GM23338 (cell line): ENCODE measurements at places on chromosomes 1 and 21.

DNA sequence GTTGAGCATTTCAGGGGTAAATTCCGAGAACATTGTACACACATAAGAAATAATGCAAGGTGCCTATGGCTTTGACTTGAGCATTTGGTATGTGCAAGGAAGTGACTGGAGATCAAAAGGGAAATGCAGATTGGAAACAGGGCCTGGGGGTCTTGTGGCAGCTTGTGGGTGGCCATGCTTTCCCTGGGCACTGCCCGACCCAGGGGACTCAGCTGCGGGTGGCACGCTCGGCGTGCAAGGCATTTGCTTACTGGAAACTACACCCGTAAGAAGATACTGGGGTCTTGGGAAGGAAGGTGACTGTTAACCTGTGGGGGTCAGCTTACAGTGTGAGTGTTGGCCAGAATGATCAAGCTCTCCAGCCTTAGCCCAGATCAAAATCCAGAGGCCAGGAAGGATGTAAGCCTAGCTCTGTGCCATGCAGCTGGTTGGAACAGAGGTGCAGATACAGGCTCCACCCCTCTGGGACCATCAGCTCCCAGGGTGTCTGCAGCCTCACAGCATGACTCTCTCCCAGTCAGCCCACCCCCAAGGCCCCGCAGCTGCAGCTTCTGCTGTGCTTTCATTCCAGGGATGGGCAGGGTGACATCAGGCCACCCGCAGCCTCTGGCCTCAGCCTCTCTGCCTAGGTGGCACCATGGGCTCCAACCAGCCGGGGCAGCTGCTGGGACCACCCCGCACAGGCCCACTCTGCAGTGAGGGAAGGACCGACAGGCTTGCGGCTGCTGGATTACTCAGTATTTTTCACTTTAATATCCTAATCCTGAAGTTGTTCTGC lies 55.1 kb downstream of the KIF26B start:
- no peak for DNase-seq

DNA sequence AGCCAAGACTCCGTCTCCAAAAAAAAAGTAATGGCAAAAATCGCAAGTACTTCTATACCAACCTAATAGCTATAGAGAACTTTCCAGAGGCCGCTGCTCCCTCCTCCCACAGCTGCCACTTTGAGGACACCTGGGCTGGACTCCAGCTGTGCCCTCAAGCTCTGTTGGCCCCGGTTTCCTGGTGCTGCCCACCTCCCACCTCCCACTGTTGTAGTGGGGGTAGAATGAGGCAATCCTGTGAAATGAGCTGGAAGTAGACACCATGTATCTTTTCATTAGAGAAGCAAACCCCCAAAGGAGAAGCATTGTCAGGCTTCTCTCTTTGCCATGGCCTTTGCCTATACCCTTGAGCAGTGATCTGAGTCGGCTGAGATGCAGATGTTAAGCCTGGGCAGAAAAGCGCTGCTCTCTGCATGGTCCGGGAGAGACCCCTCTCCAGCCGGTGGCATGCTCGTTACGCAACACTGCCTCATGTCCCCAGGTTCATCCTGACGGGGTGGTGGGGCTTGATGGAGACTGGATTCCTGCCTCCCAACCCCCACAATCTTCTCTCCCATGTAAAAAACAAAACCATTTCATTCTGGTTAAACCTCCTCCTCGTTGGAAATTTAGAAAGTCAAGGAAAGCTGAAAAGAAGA lies 39.7 kb downstream of the SIM2 start:
- no peak for DNase-seq

DNA sequence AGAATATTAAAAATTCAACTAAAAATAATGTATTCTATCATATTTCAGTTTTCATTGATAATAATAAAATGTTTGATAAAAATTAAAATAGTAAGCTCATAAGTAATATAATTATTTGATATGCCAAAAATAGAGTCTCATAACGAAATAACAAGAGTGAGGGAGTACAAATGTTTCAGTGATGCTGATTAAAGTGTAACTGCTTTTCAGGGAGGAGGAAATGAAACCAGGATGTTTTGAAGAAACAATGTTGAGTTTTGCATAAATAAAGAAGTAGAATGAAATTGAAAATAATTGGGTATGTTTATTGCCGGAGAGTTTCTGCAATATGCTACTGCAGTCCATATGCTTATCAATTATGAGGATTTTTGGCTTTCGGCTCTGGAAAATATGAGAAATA lies 1159.8 kb upstream of the ADGRL2 start:
- no peak for DNase-seq

DNA sequence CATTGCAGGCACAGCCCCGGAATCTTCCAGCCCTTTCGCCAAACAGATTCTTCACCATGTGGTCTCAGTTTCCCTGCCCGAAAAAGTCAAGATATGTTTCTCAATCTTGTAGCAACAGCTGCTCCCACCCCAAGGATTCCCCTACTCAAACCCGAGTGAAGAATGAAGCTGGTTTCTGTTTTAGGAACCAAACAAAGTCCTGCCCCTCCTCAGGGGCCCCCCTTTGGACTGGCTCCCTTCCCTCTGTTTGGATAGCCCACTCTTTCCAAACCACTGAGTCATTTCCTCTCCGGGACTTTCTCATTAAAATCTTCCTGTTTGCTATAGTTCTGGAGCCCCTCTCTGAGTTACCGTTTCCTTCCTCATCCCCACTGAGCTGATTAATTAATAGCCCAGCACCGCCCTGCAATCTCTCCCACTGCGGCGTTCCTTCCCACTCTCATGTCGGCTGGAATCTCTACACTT lies 100.9 kb downstream of the TSEN15 start:
- no peak for DNase-seq

DNA sequence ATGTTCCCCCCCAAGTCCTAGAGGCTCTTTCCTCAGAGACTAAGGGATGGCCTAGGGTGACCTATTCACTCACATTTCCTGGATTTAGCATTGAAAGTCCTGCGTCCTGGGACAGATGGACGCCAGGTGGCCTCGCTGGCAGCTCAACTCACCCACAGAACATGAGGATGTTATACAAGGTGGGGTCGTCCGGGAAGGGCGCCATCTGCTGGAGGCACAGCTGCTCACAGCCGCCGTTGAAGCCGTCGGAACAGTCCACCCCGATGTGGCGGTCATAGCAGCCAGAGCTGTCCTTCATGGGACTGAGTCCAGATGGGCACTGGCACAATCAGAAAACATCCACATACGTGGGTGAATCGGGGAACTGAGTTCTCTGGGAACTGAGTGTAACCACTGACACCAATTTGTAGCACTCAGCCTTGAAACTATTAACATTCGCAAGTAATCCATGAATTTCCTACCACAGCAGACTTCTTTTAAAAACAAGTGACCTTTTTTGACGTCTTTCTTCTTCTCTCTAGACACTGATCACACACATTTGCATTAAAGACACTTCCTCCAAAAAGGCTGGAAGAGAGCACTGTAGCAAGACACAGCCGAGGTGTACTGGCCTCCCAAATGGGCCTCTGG lies 215.4 kb downstream of the ASTN1 start:
- DNase-seq: peak; percentile 91

GRCh38 chr1:93593854-93594602 lies 87.6 kb downstream of the BCAR3 start:
- no peak for DNase-seq

- no peak for DNase-seq
Measured at GRCh38 chr1:28899267-28899666, 15.1 kb upstream of the EPB41 start.

DNA sequence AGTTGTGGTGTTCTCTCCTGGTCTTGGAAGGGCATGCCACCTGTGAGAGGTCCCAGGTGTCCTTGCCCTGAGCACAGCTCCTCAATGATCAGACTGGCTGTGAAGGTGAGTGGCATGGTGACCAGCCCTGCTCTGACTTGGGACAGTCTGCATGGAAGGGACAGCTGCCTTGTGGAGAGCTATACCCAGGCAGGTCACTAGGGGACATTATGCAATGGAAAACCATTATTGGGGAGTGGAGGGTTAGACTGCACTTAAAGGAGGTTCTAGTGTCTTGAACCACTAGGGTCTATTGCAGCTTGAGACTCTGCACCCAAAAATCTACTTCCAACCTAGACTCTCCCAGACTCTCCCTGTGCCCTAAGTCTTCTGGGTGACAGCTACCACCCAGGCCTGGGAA lies 24.8 kb downstream of the FAM78B start:
- no peak for DNase-seq

DNA sequence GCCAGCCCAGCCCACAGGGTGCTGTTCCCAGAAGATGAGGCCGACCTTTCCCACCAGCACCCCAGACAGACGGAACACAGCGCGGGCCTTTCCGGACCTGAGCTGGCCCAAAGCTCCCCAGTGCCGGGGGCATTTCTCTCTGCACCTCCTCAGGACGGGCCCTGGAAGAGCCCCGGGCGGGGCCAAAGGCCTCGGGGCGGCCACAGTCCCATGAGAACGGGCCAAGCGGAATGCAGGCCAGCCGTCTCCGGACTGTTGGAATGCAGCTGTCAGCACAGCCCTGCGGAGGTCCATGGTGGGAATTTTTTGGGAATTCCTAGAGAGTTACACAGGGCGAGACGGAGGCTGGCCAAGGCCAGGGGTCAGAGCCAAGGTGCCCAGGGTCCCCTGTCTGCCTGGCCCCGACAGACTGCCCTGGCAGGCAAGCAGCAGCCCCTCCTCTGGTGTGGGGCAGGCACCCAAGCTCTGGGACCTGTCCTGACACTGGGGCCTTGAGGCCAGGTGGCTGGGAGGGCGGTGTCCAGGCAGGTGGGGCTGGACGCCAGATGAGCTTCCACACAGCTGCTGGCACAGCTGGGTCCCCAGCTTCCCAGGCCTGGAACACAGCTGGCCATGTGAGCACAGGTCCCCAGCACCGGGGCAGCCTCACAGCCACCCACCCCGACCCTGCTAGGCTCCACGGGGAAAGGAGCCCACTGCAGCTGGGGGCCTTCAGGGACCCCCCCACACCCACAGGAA lies 63.0 kb downstream of the MEGF6 start:
- DNase-seq: no peak

DNA sequence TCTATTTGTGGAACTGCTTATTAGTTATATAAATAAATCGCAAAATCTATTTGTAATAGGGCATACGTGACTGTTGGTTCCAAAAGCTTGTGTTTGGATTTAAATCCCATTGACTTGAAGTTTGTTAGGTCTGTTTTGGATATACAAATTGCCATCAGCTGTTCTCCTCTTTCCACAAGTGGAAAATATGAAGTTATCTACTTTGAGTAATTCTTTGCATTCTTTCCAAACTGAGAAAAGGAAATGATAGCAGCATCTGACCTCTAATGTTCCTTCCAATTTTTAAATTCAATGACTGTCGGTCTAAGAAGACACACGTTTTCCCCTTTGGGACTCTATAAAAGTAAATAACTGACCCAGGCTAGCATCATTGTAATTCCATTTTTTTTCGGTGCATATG lies 165.7 kb upstream of the SGIP1 start:
- DNase-seq: no peak

GRCh38 chr1:41790351-41790750 lies 128.4 kb downstream of the HIVEP3 start:
- DNase-seq: no peak

GRCh38 chr1:203898458-203899352 lies 37.3 kb downstream of the SNRPE start:
- no peak for DNase-seq

DNA sequence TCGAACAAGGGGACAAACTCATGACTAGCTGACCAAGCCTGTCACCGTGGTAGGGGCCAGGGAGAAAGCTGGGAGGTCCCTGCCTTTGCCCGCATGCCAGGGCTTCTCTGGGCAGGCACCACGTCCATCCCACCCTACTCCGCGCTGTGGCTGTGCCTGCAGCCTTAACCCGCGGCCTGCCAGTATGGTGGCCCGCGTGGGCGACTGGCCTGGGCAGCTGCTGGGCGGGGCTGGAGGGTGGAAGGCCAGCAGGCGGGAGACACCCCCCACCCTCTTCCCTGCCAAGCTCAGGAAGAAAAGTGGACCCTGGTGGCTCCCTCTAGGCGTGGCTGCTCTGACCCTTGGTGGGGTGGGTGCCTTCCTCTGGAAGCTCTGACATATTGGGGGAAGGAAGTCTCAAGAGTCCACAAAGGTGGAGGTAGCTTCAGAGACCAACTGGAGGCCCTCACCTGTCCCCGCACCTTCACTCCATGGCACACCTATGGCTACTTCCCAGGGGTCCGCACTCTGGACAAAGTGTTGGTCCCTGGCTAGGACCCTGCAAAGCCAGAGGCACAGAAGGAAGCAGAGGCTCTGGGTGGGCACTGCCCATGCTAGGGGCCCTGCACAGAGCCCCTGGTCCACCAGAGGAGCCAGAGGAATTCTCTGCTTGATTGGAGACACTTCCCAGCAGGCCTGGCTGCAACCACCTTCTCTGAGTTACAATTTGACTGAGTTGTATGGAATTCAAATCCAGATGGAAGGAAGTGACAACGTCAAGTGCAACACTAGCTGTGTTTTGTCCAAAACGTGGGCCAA lies 3.3 kb upstream of the SKI start:
- peak; percentile 1 for DNase-seq

GRCh38 chr1:224433041-224433691 lies 1.4 kb downstream of the WDR26 start:
- DNase-seq: peak; percentile 30

DNA sequence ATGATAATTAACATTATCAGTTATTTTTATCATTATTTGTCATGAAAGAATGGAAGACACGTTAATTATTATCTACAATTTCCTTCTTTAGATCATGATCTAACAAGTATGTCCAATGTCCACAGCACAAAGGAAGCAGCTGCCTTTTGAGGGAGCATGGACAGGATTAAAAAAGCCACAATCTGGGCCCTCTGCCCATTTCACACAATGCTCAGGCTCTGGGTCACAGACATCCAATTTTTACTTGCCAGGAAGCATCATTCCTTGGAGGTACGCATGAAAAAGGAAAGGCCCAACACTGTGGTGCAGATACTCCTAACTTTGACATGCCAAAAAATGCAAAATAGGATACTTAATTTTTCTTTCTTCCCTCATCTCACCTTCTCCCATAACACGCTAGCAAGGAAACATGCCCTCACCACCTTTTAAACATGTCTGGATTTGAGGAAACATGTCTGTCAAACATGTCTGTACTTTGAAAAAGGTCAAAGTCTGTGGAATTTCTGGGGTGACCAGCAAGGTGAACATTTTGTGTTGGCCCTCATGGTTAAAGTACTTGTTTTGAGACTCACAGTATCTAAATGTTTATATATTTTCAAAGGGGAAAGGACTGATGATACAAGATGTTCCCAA lies 40.0 kb downstream of the GADD45A start:
- DNase-seq: no peak

DNA sequence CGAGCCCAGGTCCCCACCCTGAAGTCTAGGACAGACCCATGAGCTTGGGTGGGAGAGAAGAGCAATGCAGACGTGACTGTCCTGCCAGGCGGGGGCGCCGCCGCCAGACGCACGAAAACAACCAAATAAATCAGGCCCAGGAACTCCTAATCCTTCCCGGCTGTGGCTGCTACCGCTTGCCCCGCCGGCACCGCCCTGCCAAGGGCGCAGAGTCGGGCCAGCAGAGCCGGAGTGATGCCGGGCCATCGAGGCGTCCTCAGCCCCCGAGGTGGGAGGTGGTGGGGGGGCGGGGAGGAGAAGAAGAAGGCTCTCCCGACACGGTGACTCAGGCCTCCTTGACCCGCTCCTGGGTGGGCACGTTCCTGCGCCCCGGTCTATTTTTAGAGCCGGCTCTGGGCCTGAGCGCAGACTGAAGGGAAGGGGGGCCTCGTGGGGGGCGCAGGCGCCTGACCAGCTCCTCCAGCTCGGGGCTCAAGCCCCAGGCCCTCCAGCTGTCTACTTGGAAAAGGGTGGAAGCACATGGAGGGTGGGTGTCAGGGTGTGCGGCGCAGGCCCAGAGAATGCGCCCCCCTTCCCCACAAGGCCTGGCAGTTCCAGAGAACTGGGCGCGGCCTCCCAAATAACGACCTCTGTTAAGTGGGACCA lies 10.7 kb upstream of the COL16A1 start:
- peak; percentile 83 for DNase-seq
